ENCODE measurements at places on chromosomes 1 and 21.

GRCh38 chr21:44051462-44051941 lies 39.4 kb downstream of the TRAPPC10 start:
- peaks cover 27% of the 10 kb centered on the region for H3K36me3 ChIP-seq
- no peaks in the 10 kb centered on the region for H3K27me3 ChIP-seq
- no peak for DNase-seq
- H3K4me3 ChIP-seq = no peak overlapping the region
- H3K27ac ChIP-seq = no peak overlapping the region
- peaks cover 8% of the 10 kb centered on the region for H3K4me1 ChIP-seq

DNA sequence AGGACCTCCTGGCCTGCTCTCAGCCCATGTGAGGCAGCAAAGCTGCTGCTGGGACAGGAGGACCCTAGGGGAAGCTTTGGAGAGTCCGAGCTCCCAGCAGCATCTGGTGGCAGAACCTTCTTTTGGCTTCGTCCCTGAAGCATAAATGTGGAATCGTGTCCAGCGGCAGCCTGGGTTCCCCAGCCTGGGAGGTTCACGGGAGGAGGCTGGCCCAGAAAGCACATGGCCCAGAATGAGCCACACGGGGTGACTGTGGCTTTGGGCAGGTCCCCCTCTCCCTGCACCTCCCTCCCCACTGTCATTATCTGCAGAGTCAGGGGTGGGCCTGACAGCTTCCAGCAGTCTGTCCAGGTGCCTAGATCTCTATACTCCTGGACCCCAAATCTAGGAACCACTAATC lies 318.1 kb upstream of the VAMP3 start:
- H3K36me3 ChIP-seq = no peaks in the 10 kb centered on the region
- no peak for DNase-seq
- no peak overlapping the region for H3K27ac ChIP-seq
- no peak overlapping the region for H3K4me3 ChIP-seq

- H3K4me1 ChIP-seq = no peaks in the 10 kb centered on the region
- H3K27me3 ChIP-seq = peaks cover 7% of the 10 kb centered on the region
- H3K27ac ChIP-seq = no peak overlapping the region
- H3K4me3 ChIP-seq = no peak overlapping the region
- DNase-seq = no peak
Observed at GRCh38 chr21:41598561-41599431, 90.8 kb upstream of the TMPRSS2 start.

DNA sequence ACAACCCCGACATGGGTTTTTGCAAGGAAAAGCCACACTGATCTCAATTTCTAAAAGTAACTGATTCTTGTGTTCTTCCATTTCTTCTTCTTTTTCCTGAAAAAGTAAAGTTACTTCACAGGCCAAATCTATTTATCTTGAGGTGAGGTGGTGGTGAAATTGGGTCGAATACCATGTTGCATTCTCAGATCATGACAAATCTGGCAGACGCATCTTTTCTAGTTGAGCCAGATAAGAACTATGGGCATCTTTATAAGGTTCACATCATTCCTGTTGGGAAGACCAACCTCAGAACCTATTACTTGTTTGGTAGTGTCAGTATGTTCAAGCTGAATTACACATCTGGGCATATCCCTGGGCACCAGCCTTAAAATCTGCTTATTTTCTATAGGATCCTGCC lies 78.6 kb upstream of the USP25 start:
- no peak overlapping the region for H3K4me3 ChIP-seq
- no peaks in the 10 kb centered on the region for H3K4me1 ChIP-seq
- no peak overlapping the region for H3K27ac ChIP-seq
- DNase-seq = no peak
- H3K27me3 ChIP-seq = no peaks in the 10 kb centered on the region
- H3K36me3 ChIP-seq = no peaks in the 10 kb centered on the region

DNA sequence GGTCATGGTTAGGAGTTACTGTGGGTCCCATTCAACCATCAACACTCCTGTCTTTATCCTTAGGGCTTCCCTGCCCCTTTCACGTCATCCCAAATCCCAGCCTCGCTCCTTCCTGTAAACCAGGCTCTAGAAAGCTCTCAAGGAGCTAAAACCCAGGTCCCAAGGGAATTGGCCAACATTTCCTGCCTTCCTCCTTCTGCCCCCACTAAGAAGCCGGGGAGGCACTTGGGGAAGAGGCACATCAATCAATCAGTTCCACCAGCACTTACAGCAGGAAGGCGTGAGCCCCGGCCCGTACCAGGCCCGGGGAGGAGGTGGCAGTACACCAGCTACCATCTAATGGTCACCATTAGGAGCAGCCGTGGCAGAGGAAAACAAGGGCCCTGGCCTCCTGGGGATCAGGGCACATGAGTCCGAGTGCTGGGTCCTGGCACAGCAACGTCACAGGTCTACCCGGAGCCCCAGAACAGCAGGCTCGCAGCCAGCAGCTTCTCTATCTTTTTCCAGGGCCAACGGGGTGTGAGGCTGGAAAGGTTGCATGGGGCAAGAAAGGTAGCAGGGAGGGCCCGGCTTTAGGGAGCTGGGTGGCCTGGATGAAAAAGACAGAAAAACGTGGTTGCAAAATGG lies 108.6 kb downstream of the CASZ1 start:
- no peak overlapping the region for H3K4me3 ChIP-seq
- no peak for DNase-seq
- H3K27ac ChIP-seq = no peak overlapping the region
- no peaks in the 10 kb centered on the region for H3K27me3 ChIP-seq

DNA sequence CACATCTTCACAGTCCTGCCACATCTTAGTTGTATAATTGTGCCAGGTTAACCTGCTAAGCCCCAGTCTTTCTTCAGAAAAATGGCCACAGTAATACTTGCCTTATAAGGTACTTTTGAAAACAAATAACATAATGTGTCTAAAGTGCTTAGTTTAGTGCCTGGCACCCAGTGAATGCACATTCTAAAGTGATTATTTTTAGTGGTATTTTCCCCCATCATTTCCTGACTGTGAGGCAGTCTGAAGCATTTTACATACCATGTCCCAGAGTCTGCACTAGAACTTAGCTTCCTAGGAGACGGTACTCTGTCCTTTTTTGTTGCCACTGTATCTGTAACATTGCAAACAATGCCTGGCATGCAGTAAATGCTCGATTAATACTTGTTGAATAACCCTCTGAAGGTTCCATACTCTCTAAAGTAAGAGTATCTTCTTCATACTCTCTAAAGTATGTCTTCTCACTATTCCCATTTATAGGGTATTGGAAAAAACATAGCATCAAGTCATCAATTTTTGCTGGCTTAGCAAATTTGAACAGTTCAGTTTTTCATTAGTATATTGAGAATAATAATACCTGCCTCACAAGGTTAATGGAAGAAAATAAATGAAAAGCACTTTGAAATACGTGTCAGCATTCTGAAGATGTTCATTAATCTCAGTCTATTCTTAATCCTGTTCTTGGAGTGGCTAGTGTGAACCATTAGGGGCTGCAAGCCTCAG lies 43.7 kb downstream of the FMO3 start:
- no peaks in the 10 kb centered on the region for H3K4me1 ChIP-seq
- peaks cover 3% of the 10 kb centered on the region for H3K27me3 ChIP-seq
- H3K36me3 ChIP-seq = no peaks in the 10 kb centered on the region
- no peak overlapping the region for H3K4me3 ChIP-seq
- H3K27ac ChIP-seq = no peak overlapping the region

- peaks cover 12% of the 10 kb centered on the region for H3K4me1 ChIP-seq
- no peak for DNase-seq
- H3K36me3 ChIP-seq = no peaks in the 10 kb centered on the region
- no peak overlapping the region for H3K4me3 ChIP-seq
Observed at GRCh38 chr1:99704356-99704816, 58.5 kb downstream of the PALMD start.
